ENCODE measurements at places on chromosomes 5 and 9.

- DNase-seq, result peak; percentile 93
Observed at GRCh38 chr9:33159777-33160127, 7.4 kb downstream of the B4GALT1 start.

DNA sequence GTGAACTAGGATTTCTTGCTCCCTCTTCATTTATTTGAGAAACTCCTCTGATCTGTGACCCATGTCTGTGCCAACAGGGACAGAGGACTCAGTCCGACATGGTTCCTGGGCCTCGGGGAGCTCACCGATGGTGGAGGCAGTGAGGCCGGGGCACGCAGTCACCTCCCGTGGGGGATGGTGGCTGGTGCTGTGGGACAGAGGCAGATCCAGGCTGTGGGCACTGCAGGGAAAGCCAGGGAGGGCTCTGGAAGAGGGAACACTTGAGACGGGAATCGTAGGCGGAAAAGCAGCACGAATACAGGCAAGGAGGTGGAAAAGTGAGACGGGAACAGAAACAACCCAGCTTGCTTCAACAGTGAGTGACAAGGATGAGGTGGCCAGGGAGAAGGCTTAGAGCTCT, 127.8 kb downstream of the GABBR2 start:
- DNase-seq, result no peak

- DNase-seq, result peak; percentile 38
Observed at GRCh38 chr9:76529653-76530052, 70.7 kb downstream of the GCNT1 start.

GRCh38 chr5:15004506-15004905, 132.9 kb upstream of the ANKH start:
- DNase-seq, result no peak

- DNase-seq, result no peak
Observed at GRCh38 chr5:136066661-136067271, 38.0 kb downstream of the TGFBI start.

Measured in suppressor macrophage treated with lipopolysaccharide for 1 hour (primary cell).